ENCODE measurements at places on chromosomes 3 and 15.

DNA sequence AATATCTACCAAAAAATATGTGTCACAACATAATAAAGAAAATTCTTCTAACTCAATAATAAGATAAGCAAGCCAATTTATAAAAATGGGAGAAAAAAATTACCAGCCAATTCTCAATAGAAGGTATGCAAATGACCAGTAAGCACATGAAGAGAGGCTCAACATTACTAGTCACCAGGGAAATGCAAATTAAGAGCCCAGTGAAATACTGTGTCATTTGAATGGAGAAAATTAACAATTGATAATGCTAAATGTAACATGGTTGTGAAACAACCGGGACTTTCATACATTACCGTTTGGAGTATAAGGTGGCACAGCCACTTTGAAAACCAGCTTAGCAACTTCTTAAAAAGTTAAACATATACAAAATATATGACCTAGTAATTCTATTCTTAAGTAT lies 460.7 kb downstream of the IGSF11 start:
- DNase-seq, result no peak

DNA sequence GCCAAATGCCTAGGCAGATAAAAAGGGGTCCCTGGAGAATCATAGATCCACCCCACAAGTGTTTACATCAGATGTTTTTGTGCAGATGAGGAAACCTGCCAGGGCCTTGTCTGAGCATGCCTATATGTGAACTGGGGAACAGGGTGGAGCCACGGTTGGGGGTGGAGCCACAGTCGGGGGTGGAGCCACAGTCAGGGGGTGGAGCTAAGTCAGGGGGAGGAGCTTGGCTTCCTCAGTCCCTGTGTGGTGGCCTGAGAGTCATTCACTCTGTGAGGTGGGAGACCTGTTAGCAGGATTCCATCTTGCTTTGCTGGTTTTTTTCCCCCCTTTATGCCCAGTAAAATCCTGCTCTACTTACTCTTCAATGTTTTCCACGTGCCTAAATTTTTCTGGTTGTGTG lies 57.8 kb upstream of the TGFBR2 start:
- DNase-seq, result peak; percentile 10

DNA sequence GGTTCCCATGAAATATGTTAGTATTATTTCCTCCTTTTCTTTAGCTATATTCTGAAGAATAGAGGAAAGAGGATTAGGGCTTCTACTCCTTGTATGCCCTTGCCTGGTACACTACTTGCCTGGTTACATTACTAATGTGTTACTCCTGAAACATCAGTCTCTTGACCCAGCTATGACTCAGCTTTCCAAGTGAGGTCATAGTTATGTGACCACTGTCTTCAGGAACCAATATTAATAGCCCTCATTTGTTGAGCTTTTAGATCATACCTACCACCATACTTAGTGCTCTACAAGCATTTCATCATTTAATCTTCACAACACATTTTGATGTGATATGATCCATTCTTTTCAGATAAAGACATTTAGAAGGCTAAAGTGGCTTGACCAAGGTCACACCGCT lies 60.3 kb downstream of the CMSS1 start:
- DNase-seq, result no peak

DNA sequence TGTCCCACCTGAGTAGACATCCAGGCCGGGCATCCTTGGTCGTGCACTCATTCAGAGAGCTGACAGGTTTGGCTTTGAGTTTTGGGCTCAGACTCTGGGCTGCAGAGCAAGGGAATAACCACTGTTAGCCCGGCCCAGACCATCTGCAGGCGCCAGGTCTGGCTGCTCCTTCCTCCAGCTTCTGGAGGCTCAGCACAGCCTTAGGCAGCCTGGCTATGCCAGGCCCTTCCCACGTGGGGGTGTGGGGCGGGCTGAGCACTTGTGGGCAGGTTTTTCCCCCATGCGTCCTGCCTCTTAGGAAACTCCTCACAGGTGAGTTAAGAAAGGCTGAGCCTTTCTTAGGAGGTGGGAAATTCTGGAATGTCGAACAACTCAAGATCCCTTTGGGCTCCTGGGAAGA lies 11.2 kb downstream of the PLA2G4B start:
- no peak for DNase-seq

DNA sequence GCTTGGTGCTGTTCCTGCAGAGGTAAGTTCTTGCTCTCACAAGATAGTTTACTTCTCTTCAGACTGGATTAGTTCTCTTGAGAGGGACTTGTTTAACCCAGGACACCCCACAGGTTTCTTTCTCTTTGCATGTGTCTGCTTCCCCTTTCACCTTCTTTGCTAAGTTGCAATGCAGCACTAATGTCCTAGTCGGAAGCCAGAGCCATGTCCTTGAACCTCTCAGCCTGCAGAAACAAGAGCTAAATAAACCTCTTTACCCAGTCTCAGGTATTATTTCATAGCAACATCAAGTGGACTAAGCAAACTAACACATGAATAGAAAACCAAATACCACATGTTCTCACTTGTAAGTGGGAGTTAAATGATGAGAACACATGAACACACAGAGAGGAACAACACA lies 915.2 kb downstream of the NSUN3 start:
- DNase-seq, result no peak

- DNase-seq, result no peak
These were observed 698.1 kb downstream of the FHIT start for GRCh38 chr3:60553144-60553543.

DNA sequence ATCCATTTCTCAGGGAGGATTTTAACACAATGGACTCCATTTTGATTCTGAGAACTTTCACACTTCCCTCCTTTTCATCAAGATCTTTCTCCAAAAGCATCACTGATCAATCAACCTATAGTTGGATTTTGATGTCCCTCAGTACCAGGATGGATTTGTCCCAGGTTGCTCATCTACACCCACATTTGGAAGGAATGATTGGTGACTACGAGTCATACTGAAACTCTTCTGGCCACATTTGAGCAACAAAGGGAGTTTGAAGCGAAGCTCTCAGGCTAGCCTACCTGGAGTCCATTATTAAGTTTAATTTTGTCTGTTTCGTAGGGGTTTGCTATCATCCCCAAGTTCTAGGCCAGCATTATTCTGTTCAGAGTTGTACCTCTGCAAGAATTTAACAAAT lies 31.3 kb upstream of the ATP8B4 start:
- no peak for DNase-seq

DNA sequence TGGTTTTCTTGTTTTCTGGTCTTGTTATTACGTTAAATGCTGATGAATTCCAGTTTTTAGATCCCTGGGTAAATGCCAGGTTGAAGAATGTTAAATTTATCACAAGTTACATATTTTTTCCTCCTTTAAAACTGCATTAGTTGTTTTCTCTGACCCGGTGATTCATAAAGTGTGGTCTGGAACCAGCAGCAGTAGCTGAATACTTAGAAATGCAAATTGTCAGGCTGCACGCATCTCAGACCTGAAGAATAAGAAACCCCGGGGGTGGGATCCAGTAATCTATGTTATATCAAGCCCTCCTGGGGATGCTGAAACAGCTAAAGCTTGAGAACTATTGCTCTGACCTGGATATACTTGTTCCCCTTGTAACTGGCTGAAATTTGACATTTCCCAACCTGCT lies 69.1 kb downstream of the PEX5L start:
- DNase-seq, result no peak

- DNase-seq, result no peak
These were observed 50.3 kb upstream of the ATP13A3 start for GRCh38 chr3:194536871-194537637.

DNA sequence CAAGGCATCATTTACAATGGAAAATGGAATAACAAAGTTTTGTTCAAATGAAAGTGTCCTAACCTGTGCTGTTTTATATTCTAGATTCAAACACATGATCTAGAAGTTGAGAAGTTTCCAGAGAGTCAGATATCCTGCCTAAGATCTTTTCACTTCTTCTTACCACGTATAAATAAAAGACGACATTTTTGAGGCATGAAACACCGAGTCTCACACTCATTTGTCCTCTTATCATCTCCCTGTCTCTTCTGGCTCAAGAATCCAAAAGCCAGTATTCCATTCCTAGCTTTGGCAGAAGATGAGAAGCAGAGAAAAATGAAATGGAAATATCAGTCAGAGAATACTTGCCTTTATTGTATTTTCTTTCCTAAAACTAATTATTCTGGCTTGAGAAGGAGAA lies 738.6 kb upstream of the NR2F2 start:
- no peak for DNase-seq

DNA sequence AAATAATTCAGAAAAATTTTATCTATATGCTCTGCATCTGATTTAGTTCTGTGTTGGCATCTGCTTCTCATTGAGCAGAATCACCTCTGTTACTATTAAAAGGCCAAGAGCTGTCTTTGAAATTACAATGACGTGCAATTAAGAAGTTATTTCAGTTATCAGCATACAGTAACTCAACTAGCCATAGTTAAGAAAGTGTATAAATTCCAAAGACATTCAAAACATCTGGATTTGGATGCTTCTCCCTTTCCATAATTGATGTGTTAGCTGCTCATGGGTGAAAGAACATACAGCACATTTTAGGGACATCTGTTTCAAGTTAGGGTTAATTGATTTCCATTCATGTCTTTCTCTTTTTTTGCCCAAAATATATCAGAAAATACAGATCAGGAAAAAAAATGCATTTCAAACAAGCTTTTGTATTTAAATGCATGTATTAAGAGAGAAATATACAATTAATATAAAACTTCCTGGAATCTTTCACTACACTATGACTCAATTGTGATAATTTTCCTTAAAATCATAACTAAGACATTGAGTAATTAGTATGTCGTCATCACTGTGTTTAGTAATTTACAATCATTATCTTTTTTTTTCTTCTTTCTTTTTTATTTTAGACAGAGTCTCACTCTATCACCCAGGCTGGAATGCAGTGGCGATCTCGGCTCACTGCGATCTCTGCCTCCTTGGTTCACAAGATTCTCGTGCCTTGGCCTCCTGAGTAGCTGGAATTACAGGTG lies 82.7 kb upstream of the MBNL1 start:
- no peak for DNase-seq

- DNase-seq, result no peak
These were observed 29.7 kb downstream of the SEMA7A start for GRCh38 chr15:74403991-74404563.

GRCh38 chr3:25686766-25687165 lies 22.1 kb upstream of the TOP2B start:
- no peak for DNase-seq

DNA sequence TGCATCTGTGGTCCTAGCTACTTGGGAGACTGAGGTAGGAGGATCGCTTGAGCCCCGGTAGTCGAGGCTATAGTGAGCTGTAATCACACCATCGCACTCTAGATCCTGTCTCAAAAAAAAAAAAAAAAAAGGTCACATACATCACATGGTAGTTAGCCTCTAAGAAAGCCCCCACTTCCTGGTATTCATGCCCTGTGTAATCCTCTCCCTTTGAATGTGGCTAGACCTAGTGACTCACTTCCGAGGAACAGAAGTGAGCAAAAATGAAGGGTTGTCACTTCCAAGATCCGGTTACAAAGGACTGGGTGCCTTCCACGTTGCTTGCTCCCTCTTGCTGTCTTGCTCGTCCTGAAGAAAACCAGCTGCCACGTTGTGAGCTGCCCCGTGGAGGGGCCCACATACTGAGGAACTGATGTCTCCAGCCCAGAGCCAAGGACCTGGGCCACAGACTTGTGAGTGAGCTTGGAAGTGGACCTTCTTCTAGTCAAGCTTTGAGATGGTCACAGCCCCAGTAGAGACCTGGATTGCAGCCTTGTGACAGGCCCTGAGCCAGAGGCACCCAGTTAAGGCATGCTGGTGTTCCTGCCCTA lies 12.6 kb upstream of the LCTL start:
- DNase-seq, result no peak

- DNase-seq, result no peak
These were observed 34.8 kb upstream of the PAK6 start for GRCh38 chr15:40204100-40204499.
